Erythroblast (primary cell): ENCODE measurements at places on chromosomes 5 and 9.

DNA sequence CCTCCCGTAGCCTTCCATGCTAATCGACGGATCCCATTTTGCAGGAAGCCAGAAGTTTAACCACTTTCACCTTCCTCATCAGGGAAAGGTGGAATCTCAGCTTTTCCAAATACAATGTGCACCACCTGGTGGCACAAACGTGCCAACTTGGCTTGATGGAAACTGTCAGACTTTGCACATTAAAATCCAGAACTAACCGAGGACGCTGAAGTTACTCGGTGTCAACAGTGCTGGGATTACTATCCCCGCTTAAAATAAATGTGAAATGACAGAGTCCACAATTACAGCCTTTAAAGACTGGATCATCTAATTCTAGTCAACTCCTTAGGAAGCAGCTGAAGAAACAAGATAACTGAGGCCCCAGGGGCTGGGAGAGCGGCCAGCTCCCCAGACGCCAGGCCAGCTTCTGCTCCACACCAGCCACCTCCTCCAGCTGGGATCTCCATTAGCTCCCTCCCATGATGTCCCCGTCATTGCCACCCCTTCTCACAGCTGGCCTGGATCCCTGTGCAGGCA is 50.1 kb upstream of the RETREG1 start:
- DNase-seq = no peak

DNA sequence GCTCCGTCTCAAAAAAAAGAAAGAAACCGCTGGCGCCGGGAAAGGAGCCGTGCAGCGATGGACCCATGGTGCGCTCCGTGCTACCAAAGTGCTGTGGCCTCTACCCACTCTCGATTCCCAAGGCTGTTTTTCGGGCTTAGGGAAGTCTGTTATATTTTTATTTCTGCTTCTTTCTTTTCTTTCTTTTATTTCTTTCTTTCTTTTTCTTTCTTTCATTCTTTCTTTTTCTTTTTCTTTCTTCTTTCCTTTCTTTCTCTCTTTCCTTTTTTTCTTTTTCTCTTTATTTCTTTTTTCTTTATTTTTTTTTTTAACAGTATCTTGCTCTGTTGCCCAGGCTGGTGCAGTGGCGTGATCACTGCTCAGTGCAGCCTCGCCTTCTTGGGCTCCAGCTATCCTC is 87.5 kb downstream of the ANXA2R start:
- no peak for DNase-seq

DNA sequence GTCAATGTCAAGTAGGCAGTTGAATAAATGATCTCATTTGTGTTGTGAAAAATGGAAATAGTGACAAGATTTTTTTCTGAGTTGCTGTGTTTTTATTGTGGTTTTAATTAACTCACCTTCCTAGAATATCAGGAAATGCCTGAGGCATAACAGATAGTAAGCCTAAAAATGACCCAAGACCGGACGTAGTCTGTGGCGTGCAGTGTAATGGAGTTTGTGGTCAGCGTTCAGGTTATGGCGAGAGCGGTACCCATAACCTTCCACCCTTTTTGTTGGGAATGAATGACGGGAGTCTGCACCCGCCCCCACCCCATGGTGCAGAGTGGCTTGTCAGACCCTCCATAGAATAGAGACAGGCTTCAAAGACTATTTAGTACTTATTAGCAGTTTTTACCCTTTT is 119.3 kb downstream of the GALNT10 start:
- DNase-seq = no peak

DNA sequence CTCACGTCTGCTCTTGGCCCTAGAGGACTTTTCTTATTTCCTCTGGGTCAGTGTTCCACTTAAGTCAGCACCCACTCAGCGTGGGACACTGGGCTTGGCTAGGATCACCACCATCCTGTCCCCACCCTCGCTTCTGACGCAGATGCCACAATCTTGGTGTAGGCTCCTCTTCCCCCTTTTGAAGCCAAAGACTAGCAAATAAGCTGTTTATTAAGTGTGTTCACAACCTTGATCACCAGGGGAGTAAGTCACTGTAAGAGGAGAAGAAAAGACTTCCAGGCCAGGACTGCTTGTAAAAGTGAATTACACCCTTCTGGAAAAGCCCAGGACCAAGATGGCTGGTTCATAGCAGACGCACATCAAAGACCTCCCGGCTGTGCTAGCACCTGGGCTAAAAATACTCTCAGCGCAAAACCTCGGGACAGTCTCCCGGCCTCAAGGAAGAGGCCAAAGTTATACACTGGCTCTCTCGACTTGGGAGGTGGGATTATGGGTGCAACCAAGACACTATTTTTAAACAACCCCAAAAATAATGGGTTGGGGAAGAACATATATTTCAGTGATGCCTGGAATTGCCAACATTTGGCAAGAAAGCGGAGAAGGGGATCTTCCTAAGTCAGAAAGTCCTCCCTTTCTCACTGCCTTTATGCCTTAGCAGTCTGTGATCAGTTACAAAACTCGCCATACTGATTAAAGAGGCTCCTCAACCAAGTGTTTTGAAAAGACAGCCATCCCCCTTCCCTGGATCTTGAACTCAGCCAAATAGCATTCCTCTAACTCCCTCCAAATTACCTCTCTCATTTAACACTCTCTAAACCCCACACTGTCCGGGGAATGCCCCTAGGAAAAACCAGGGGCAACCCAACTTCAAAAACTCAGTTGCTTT is 69.4 kb downstream of the RAPGEF1 start:
- no peak for DNase-seq

DNA sequence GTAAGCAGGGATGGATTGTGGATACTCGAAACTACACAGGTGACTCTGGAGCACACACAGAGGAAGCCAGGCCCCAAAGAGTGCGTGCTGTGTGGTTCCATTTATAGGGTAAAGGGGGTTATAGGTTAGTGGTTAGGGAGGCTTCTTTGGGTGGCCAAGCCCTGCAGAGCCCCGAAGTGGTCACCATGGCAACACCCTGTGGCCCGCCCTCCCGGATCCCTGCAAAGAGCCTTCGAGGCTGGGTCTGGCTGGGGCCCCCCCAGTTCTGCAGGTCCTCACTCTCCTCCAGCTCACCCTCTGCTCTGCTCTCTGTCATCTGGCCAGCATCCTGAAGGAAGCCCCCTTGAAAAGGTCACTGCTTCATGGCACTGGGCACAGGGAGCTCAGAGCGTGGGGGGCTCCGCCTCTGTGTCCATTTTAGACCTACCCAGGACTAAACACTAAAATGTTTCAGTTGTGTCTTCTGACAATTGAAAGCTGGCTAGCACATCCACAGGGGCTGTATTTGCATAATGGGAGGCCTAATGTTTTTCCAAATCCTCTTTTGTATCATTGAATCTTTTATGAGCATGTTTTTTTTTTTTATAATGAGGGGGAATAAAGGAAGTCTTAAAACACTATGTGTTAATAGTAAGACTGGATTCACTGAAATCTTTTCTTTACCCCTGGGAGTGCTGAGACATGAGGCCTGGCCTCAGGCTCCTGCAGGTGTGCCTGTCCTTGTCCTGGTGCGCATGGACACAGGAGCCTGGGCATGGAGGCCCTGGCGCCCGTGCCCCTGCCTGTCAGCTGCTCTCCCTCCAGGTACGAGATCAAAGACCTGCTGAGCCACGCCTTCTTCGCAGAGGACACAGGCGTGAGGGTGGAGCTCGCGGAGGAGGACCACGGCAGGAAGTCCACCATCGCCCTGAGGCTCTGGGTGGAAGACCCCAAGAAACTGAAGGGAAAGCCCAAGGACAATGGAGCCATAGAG is 55.3 kb downstream of the WNK2 start:
- DNase-seq = no peak

- no peak for DNase-seq
Observed at GRCh38 chr5:158049459-158049858, 190.5 kb upstream of the CLINT1 start.

DNA sequence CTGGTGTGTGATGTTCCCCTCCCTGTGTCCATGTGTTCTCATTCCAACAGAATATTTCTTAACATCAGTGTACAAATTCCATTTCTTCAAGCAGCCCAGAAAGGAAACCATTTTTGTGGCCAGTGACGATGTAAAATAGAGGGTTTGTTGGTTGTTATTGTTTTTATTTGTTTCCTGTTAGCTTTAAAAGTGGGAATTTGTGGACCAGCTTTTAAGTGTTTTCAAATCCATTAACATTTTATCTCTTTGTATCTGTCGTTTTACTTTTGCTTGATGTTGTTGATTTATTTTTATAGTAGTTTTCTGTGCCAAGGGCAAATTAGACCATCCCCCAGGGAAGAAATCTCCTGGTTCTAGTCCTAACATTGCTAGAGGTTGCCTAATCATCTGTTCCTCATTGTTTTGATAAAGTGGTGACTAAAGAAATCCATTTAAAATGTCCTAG is 100.0 kb downstream of the GDNF start:
- no peak for DNase-seq

GRCh38 chr9:135248111-135248510 is 160.6 kb downstream of the OLFM1 start:
- no peak for DNase-seq

DNA sequence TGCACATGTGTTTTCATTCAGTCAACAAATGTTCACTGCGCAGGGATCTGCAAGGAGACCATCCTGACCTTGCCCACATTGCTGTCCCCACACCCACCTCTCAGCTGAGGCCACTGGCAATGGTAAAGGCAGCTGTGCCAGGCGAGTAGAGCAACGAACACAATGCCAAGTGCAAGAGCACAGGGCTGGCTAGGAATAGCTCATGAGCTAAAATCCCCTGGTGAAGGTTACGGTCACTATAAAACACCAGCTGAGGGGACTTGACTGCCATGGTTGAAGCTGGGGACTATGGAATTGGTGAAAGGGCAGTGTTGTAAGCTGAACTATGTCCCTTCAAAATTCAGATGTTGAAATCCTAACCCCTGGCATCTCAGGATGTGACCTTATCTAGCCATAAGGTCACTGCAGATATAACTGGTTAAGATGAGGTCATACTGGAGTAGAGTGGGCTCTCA is 96.1 kb downstream of the OTULIN start:
- DNase-seq = peak; percentile 3

- no peak for DNase-seq
Observed at GRCh38 chr5:55885359-55885758, 34.2 kb downstream of the IL31RA start.

DNA sequence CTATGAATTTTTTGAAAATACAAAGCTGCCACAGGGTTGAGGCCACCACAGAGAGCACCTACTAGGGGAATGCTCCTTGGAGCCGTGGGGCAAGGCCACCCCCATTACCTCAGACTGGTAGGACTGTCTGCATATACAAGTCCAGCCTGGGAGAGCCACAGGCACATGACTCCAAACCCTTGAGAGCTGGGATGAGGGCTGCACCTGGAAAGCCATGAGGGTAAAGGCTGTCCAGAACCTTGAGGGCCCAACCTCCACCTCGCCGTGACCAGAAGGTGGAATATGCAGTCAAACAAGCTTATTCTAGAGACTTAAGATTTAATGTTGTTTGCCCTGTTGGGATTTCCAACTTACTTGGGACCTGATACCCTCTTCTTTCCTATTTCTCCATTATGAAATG is 69.5 kb upstream of the TSLP start:
- DNase-seq = no peak
